Trophoblast cell (in vitro differentiated cells and primary cell): ENCODE measurements at places on chromosomes 5 and 9.

DNA sequence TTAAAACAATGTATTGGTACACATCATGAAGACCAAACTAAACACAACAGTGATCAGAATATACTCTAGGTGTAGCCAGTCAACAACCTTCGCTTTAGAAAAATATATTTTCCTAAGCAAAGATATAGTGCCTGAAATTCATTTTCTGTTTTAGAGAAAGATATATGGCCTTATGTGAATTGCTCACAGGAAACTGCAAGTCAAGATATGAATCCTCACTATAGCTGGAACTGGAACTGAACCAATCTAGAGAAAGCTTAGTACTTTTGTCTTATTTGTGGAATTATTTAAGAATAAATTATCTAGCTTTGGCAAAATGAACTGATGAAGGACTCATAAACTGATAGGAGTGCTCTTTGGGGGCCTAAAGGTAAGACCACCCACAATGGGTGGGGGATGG, 27.3 kb downstream of the GZMK start:
- no peak overlapping the region for H3K27ac ChIP-seq
- H3K4me1 ChIP-seq, result no peaks in the 10 kb centered on the region
- H3K27me3 ChIP-seq, result no peaks in the 10 kb centered on the region
- H3K4me3 ChIP-seq, result no peak overlapping the region
- DNase-seq, result no peak
- no peaks in the 10 kb centered on the region for H3K36me3 ChIP-seq

GRCh38 chr5:125375143-125375542, 628.7 kb upstream of the ZNF608 start:
- H3K27ac ChIP-seq, result no peak overlapping the region
- DNase-seq, result no peak
- H3K36me3 ChIP-seq, result no peaks in the 10 kb centered on the region
- no peak overlapping the region for H3K4me3 ChIP-seq
- H3K27me3 ChIP-seq, result no peaks in the 10 kb centered on the region

DNA sequence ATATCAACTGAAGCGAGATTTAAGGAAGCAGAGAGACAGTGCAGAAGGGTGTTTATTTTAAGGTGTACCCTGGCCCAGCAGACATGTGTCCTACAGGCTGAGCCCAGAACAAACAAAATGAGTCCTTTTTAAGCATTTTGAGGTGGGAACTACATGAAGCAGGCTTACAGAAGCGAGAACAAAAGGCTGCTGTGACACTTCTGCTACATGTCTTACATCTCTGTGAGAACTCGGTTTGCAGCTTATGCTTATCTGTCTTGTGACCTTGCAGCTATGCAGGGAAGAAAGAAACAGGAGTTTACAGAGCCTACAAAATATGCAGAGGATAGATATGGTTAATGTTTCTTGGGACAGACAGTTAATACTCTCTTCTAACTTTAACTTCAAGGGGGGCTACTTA, 295.9 kb downstream of the CEMIP2 start:
- H3K4me1 ChIP-seq, result no peaks in the 10 kb centered on the region
- no peak overlapping the region for H3K4me3 ChIP-seq
- DNase-seq, result no peak
- H3K27me3 ChIP-seq, result no peaks in the 10 kb centered on the region
- no peaks in the 10 kb centered on the region for H3K36me3 ChIP-seq

GRCh38 chr9:113772121-113772810, 103.8 kb upstream of the ZNF618 start:
- no peaks in the 10 kb centered on the region for H3K4me1 ChIP-seq
- H3K4me3 ChIP-seq, result no peak overlapping the region
- H3K36me3 ChIP-seq, result no peaks in the 10 kb centered on the region
- no peaks in the 10 kb centered on the region for H3K27me3 ChIP-seq
- H3K27ac ChIP-seq, result no peak overlapping the region

- no peak for DNase-seq
- H3K27ac ChIP-seq, result no peak overlapping the region
- H3K4me1 ChIP-seq, result no peaks in the 10 kb centered on the region
- no peaks in the 10 kb centered on the region for H3K36me3 ChIP-seq
- no peak overlapping the region for H3K4me3 ChIP-seq
Measured at GRCh38 chr9:31702957-31703356, 681.5 kb upstream of the ACO1 start.

GRCh38 chr5:109911731-109912130, 222.0 kb downstream of the MAN2A1 start:
- H3K36me3 ChIP-seq, result no peaks in the 10 kb centered on the region
- no peak overlapping the region for H3K4me3 ChIP-seq
- H3K4me1 ChIP-seq, result peaks cover 9% of the 10 kb centered on the region
- DNase-seq, result no peak

DNA sequence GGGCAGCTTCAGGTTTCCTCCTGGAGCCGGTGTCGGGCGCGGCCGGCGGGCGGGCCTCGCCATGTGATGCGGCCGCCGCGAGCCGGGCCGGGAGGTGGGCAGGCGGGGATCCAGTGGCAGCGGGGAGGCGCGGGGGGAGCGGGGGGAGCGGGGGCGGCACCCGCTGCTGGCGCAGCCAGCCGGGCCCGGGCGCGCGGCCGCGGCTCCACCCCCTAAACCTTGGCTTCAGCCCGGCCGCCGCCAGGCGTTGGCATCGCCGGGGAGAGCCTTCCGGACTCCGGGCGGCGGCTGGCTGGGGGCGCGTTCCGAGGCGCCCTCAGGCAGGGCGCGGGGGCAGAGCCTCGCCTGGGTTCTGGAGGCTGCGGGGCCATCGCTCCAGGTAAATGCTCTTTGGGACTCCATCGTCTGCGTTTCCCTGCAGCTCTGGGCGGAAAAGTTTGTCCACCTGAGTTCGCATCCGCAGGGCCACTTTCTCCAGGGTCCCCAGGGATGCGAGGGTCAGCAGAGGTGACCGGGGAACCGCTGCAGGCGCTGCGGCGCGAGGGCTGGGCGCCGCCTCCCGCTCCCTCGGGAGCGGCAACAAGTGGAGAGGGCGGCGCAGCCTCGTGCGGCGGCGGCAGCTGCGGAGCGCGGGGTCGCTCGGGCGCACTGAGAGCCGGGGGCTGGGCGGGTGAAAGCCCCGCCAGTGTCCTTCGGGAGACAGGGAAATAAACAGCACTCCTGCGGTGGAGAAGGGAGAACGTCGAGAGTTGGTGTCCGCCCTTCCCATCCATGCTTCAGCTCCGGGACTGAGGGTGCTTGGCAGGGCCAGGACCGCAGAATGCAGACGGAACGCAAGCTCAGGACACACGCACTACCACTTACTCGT, at the start of gene ARHGEF28:
ARHGEF28 (plus strand) TSS at position 253 of the 868 bp plus-strand sequence. CDS start 58,656 bp downstream, outside the sequence.
- H3K4me1 ChIP-seq, result peaks cover 7% of the 10 kb centered on the region
- DNase-seq, result no peak
- no peaks in the 10 kb centered on the region for H3K36me3 ChIP-seq
- peak within 1 kb of the TSS; percentile 65 for H3K4me3 ChIP-seq
- no peak within 1 kb of the TSS for H3K27ac ChIP-seq

DNA sequence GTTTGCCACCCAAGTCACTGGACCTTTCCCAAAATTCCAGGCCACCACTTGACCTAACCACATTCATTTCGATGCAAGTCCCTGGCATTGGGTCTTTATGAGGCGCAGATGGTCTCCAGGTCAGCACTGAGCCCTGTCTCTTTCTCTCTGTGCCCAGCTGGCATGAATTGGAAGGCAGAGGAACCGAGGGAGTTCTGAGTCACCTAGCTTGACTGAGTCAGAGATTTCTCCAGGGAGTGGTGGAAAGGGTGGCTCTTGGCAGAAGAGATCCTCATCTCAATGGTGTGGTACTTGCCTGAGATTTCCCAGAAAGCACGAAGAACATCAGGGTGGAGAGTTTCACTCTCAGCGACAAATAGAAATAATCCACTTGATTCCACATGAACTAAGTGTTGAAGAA, 43.8 kb downstream of the WDR36 start:
- H3K4me1 ChIP-seq, result peaks cover 2% of the 10 kb centered on the region
- H3K4me3 ChIP-seq, result no peak overlapping the region
- no peaks in the 10 kb centered on the region for H3K36me3 ChIP-seq

DNA sequence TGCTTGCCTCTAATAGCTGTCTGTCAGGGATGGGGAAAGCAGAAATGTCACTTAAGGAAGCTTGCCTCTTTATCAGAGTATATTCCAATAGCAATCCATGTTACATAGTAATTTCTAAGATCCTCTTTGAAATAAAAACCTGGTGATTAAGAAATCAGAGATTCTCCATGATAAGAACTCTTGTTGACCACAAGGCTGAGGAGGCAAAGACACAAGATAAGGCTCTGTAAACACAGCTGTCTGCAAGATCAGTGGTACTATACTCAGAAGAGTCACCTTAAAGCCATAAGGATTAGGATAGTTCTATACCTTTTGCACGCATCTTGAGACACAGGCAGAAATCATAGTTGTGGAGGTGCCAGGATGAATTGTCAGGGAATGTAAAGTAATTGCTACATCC, 40.3 kb downstream of the HEXB start:
- no peak overlapping the region for H3K27ac ChIP-seq
- H3K4me3 ChIP-seq, result no peak overlapping the region
- DNase-seq, result no peak
- peaks cover 5% of the 10 kb centered on the region for H3K36me3 ChIP-seq
- H3K27me3 ChIP-seq, result no peaks in the 10 kb centered on the region
- no peaks in the 10 kb centered on the region for H3K4me1 ChIP-seq

- no peaks in the 10 kb centered on the region for H3K27me3 ChIP-seq
- H3K36me3 ChIP-seq, result no peaks in the 10 kb centered on the region
- DNase-seq, result no peak
Measured at GRCh38 chr5:16546732-16547131, 70.1 kb downstream of the RETREG1 start.

DNA sequence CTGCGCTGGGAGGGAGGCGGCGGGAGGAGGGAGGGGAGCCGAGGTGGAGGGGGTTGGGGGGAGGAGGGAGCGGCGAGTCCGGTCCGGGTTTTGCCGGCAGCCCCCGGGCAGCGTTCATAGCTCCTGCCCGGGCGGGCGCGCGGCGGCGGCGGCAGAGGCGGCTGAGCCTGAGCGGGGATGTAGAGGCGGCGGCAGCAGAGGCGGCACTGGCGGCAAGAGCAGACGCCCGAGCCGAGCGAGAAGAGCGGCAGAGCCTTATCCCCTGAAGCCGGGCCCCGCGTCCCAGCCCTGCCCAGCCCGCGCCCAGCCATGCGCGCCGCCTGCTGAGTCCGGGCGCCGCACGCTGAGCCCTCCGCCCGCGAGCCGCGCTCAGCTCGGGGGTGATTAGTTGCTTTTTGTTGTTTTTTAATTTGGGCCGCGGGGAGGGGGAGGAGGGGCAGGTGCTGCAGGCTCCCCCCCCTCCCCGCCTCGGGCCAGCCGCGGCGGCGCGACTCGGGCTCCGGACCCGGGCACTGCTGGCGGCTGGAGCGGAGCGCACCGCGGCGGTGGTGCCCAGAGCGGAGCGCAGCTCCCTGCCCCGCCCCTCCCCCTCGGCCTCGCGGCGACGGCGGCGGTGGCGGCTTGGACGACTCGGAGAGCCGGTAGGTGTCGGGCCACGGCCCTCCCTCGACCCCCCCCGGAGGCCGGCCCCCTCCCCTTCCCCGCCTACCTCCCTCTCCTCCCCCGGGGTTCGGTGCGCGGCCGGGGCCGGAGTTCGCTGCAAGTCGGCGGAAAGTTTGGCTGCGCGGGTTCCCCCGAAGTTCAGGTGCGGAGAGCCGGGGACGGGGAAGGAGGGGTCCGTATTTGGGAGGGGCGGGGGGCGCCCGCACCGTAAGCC, at the start of gene CXXC5:
CXXC5 (plus strand) TSS at position 145 of the 877 bp plus-strand sequence. CDS start 32,175 bp downstream, outside the sequence.
- H3K4me1 ChIP-seq, result peaks cover 46% of the 10 kb centered on the region
- peak within 1 kb of the TSS; percentile 96 for H3K27ac ChIP-seq
- H3K27me3 ChIP-seq, result no peaks in the 10 kb centered on the region
- peak within 1 kb of the TSS; percentile 94 for H3K4me3 ChIP-seq
- peak; percentile 76 for DNase-seq
- H3K36me3 ChIP-seq, result peaks cover 4% of the 10 kb centered on the region

DNA sequence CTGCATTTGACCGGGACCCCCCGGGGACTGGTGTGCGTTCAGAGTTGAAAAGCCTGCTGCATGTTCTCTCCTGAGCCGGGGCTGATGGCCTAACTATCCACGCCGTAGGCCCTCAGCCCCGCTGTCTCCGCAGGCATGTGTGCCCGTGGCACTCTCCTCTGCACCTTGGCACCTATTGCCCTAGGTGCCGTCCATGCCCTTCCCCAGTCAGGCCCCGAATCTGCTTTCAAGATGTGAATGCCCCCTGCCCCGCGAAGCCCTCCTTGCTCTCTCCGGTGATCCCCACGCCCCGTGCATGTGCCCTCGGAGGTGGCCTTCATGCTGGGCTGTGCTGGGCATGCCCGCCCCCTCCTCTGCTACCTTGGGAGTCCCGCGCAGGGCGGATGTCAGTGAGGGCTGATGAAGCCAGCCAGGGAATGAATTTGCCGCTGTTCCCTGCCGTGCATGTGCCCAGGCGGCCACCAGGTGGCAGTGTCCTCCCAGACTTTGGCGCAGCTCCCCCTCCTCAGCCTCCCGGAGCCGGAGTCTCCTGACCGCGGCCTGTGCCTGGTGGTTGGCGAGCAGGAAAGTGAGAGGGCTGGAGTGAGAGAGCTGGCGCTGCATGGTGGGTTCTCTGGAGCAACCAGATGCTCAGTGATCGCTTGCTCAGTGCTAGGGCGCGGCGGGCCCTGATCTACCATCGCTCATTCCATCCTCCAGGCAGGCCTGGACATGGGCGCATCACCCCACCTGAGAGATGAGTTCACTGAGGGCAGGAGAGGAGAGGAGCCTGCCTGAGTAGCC, 112.9 kb upstream of the LMX1B start:
- H3K36me3 ChIP-seq, result peaks cover 16% of the 10 kb centered on the region
- peaks cover 11% of the 10 kb centered on the region for H3K4me1 ChIP-seq
- H3K27ac ChIP-seq, result no peak overlapping the region
- peaks cover 12% of the 10 kb centered on the region for H3K27me3 ChIP-seq
- no peak overlapping the region for H3K4me3 ChIP-seq
- DNase-seq, result peak; percentile 47

DNA sequence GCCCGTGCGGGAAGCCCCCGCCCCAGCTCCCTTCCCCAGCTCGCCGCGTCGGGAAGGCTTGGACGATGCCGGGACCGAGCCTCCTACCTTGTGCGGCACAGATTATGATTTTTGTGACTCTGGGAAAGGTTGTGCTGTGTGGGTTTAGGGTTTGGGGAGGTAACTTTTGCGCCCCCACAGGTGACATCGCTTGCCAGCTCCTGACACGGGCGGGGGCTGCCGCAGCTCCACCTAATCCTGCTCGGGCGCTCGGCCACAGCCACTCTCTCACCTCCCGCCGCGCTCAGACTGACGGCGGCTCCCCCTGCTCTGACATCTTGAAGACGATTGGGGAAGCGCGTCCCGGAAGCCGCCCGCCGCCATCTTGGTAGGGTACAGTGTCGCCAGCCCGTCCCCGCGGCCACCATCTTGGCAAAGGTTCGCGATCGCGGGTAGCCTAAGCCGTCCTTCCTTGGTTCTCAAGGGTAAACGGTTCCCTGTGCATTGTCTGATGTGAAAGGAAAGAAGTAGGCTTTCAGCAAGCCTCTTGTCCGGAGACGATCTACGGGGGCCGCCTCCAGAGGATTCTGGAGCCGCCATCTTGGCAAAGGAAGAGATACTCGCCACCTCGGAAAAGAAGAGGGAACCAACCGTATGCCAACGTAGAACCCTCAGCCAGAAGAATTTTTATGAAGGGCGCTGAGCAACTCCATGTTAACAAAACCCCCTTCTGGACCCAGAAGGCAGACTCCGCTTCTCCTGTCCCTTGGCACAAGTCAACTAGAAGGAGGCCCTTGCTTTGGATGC, 1.8 kb upstream of the NR3C1 start:
- H3K4me3 ChIP-seq, result peak overlapping the region; percentile 75
- DNase-seq, result peak; percentile 74
- peaks cover 18% of the 10 kb centered on the region for H3K27me3 ChIP-seq
- H3K4me1 ChIP-seq, result peaks cover 5% of the 10 kb centered on the region
- H3K27ac ChIP-seq, result peak overlapping the region; percentile 4

GRCh38 chr9:21491756-21492155, 9.6 kb upstream of the IFNE start:
- DNase-seq, result no peak
- no peak overlapping the region for H3K4me3 ChIP-seq
- no peaks in the 10 kb centered on the region for H3K27me3 ChIP-seq
- no peaks in the 10 kb centered on the region for H3K36me3 ChIP-seq
